ENCODE measurements at places on chromosomes 5 and 9.

DNA sequence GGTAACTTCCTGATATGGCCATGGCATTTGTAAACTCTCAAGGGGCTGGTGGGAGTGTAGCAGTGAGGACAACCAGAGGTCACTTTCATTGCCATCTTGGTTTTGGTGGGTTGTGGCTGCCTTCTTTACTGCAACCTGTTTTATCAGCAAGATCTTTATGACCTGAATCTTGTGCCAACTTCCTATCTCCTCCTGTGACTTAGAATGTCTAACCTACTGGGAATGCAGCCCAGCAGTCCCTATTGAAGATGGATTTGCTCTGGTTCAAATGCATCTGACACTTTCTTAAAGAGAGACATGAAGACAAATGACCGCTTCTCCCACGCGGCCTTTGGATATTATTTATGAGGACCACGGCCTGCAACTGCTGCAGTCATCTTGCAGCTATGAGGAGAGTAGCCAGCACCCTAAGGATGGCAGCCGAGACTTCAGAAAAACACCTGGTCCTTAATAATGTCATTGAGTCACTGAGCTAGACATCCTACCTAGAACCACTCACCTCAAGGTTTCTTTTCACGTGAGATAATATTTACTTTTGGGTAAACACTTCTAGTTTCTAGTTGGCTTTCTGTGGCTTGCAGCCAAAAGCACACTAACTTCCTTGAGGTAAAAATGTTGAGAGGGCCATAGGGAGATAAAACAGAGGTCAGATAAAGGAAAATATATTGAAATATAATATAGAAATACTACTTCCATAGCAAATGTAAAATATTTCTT is 28.2 kb downstream of the CETN3 start:
- H3K27me3 ChIP-seq = no peaks in the 10 kb centered on the region
- DNase-seq = no peak
- no peak overlapping the region for H3K27ac ChIP-seq
- peaks cover 2% of the 10 kb centered on the region for H3K4me1 ChIP-seq
- H3K36me3 ChIP-seq = no peaks in the 10 kb centered on the region

DNA sequence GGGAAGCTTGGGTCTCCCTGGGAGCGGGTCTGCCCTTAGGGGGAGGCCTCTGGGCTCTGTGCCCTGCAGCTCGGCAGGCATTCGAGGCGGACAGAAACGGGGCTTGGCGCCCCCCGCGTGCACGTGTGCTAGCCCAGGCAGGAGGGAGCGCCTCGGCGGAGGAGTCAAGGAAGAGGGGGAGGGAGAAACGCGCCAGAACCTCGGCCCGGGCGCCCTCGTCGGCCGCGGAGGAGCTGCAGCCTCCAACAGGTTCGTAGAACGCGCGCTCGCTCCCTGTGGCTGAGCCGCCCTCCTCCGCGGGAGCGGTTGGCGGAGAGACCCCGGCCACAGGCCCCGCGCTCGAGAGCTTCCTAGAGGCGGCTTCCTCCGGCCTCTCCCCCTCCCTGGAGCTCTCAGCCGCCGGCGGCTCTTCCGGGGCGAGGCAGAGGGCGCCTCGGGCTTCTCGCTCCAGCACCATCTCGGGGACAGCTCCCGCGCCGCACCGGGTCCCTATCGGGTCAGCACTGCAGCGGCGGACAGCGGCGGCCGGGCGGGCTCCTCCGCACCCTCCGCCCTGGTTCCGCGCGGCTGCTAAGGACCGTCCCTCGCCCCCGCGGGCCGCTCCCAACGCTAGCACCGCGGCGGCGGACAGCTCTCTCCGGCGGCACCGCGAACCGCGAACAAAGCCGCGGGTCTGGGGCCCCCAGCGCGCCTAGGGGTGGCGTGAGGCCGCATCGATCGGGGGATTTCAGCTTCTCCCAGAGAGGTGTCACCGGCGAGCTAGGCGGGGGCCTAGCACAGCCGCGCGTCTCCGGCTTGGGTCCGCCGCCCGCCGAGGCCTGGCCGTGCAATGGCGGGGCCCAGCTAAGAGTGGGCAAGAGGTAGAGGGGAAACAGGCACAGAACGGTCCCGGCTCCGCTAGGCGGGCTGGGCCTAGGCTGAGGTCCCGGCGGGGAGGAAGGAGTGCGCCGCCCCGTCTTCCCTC is 74.6 kb upstream of the CPLX2 start:
- H3K27ac ChIP-seq = no peak overlapping the region
- H3K4me1 ChIP-seq = no peaks in the 10 kb centered on the region
- peak; percentile 80 for DNase-seq
- peaks cover 2% of the 10 kb centered on the region for H3K27me3 ChIP-seq

DNA sequence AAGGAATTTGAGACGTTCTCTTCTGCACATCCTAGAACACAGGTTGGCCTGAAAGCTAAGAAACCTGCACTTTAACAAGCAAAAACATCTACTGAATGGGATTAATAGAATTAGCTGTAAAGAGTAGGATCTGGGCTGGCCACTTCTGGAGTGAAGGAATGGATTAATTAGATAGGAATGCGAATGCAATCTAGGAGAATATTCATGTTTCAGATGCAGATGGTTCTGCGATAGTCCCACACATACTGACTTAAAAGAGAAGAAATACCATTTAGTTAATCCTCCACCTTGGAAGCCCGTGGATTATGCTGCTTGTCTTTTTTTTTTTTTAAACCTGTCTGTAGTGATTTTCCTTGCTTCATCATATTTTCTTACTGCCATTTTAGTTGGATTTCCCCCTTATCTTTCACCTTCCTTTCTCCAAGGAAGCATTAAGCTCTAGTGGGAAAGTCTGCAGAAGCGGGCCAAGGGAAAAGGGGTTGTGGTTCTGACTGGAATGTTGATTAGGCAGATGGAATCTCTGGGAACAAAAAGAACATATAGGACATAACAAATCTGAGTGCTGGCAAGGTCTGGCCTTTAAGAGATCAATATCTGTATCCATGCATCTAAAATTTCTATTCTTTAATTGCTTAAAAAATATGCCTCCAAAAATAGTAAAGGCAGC is 152.4 kb downstream of the ALDH1A1 start:
- no peak overlapping the region for H3K4me3 ChIP-seq
- no peaks in the 10 kb centered on the region for H3K27me3 ChIP-seq
- H3K4me1 ChIP-seq = no peaks in the 10 kb centered on the region

GRCh38 chr5:111963555-111963954 is 206.6 kb upstream of the NREP start:
- H3K36me3 ChIP-seq = no peaks in the 10 kb centered on the region

DNA sequence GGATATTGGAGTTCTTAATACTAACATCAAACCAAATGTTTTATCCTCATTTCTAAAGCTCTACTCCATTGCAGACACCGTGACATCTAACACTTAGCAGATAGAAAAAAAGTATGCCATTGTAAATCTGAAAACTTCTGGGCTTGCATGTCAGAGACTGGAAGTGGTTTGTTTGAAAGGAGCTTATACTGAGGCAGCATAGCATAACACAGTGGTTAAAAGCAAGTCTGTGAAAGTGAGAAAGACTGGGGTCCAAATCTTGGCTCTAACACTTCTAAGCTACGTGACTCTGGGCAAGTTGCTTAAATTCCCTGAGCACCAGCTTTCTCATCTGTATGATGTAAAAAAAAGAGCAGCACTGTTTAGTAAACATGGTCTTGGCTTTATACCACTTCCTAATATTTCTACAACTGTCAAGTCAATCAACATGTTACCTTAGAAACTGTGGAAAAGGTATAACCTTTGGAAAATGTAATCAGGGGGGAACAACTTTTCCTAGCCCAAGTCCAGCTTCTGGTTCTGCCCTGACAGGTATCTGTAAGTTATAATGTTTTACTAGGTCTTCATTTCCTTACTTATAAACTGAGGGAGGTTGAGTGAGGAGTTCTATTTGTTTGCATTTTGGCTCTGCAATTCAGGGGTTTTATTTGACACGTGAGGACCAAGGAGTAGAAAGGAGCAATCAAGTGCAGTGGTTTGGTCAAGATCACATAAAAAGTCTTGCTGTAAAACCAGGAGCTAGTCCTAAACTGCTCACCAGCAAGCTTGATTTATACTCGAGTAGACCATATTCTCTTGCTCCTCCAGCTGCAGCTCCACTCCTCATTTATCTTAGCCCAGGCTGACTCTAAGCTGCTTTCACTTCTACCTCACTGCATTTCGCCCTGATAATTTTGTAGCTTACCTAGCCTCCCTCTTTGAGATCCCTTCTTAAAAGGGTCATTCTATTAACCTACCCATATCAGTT is 541.0 kb downstream of the RAB3C start:
- H3K36me3 ChIP-seq = no peaks in the 10 kb centered on the region
- no peak overlapping the region for H3K27ac ChIP-seq
- H3K27me3 ChIP-seq = no peaks in the 10 kb centered on the region
- H3K4me1 ChIP-seq = no peaks in the 10 kb centered on the region
- no peak overlapping the region for H3K4me3 ChIP-seq
- no peak for DNase-seq

- no peak overlapping the region for H3K4me3 ChIP-seq
- no peaks in the 10 kb centered on the region for H3K36me3 ChIP-seq
- no peak for DNase-seq
- H3K27me3 ChIP-seq = no peaks in the 10 kb centered on the region
- H3K4me1 ChIP-seq = no peaks in the 10 kb centered on the region
These were observed 245.3 kb downstream of the GADD45G start for GRCh38 chr9:89850153-89850552.

DNA sequence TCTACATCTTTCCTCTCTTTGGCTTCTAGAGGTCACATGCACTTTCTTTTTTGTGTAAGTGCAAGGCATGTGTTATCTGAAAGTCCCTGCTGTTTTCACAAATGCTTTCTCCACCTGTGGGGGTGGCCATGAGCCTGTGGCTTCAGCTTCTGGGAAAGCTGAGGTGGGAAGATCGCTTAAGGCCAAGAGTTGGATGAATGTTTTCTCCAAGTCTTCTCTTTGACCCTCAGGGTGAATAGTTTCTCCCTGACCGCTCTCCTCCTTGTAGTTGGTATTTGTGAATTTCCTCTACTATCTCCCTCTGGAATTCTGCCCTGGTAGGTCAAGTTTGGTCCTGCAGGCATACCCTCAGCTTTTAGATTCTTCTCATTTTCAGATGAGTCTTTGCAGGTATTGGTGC is 74.2 kb downstream of the UGCG start:
- H3K36me3 ChIP-seq = no peaks in the 10 kb centered on the region
- H3K4me1 ChIP-seq = peaks cover 2% of the 10 kb centered on the region
- no peak overlapping the region for H3K27ac ChIP-seq
- no peaks in the 10 kb centered on the region for H3K27me3 ChIP-seq
- no peak for DNase-seq
- no peak overlapping the region for H3K4me3 ChIP-seq

DNA sequence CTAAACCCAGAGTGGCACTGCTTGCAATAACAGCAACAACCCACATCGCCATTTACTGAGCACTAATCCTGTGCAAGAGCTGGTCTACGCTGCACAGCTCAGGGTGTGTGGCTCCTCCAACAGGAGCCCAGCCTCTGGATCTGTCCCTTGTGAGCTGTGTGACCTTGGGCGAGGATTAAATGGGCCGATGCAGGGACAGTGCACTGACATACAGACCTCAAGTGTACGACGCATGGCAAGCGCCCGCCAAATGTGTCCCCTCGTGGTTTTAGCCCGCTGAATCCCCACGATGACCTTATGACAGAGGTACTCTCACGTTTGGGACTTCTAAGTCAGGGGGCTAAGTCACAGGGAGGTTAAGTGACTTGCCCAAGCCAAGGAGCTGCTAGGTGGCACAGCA is 130.3 kb upstream of the RAPGEF1 start:
- no peak overlapping the region for H3K27ac ChIP-seq
- no peaks in the 10 kb centered on the region for H3K4me1 ChIP-seq
- no peaks in the 10 kb centered on the region for H3K27me3 ChIP-seq
- H3K36me3 ChIP-seq = no peaks in the 10 kb centered on the region
- H3K4me3 ChIP-seq = no peak overlapping the region

GRCh38 chr9:38642951-38643814 is 22.8 kb upstream of the ANKRD18A start:
- no peak overlapping the region for H3K4me3 ChIP-seq
- no peak for DNase-seq
- H3K27me3 ChIP-seq = no peaks in the 10 kb centered on the region
- no peaks in the 10 kb centered on the region for H3K4me1 ChIP-seq
- H3K27ac ChIP-seq = no peak overlapping the region
- no peaks in the 10 kb centered on the region for H3K36me3 ChIP-seq

DNA sequence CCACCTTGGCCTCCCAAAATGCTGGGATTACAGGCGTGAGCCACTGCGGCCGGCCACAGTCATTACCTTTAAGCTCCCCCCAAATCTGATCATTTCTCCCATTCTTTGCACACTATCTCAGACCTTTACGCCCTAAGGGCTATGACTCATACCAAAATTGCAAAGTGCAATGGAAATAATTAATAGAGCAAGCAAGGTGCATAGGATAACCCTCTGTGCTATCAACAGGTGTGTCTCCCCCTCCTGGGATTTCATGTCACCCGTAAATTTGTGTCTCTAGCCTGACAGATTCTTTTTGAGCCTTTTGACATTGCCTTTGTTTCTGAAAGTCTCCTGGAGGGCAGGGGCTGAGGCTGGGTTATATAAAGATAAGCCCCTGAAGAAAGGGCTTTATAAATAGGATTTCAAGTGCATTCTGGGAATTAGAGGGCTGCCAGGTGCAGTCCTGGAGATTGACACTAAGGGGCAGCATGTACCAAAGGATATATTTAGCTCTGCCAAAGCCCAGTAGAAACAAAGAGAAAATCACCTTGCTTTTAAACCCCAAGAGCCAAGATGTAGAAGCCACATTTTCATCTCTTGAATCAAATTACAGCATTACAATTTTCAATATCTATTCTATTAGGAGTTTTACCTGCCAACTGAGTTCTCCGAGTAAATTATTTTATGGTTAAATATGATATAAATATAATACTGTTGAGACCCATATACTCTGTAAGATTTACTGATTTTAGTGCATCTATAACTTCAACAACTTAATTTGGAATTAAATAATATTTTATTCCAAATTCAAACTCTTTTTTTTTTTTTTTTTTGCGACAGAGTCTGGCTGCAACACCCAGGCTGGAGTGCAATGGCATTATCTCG is 18.2 kb downstream of the S100Z start:
- H3K4me1 ChIP-seq = no peaks in the 10 kb centered on the region
- no peaks in the 10 kb centered on the region for H3K27me3 ChIP-seq
- no peaks in the 10 kb centered on the region for H3K36me3 ChIP-seq
- DNase-seq = peak; percentile 76

GRCh38 chr9:37407468-37407867 is 15.0 kb upstream of the GRHPR start:
- no peak overlapping the region for H3K4me3 ChIP-seq
- H3K27me3 ChIP-seq = no peaks in the 10 kb centered on the region
- no peak for DNase-seq
- no peaks in the 10 kb centered on the region for H3K4me1 ChIP-seq
- no peak overlapping the region for H3K27ac ChIP-seq
